ENCODE measurements at places on chromosomes 4 and X.
A peak's percentile ranks its signal among the peaks of the same experiment; 100 is the strongest.

DNA sequence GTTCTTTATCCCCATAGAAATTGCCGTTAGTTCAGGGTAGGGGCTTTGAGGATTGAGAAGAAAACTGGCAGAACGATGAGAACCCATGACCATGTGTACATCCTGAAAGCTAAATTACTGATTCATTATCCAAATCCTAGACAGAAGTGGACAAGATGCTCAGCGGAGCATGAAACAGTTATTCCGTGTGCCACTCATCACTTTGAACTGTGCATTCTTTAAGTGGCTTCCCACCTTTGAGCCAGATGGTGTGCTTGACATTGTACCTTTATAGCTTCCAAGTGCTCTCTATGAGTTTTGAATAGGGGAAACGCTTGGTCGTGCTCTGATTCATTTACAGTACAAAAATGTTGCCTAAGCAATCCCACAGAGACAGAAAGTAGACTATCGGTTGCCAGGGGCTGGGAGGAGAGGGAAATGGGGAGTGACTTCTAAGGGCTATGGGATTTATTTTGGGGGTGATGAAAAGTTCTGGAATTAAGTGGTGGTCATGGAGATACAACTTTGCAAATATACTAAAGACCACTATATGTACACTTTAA lies 100.0 kb downstream of the DOCK11 start:
- H3K27me3 ChIP-seq: no peaks in the 10 kb centered on the region
- H3K4me1 ChIP-seq: peaks cover 6% of the 10 kb centered on the region
- no peak for DNase-seq

- H3K27me3 ChIP-seq: no peaks in the 10 kb centered on the region
- no peak overlapping the region for H3K27ac ChIP-seq
- DNase-seq: no peak
- no peaks in the 10 kb centered on the region for H3K36me3 ChIP-seq
Observed at GRCh38 chrX:121165930-121166359, 118.5 kb downstream of the GLUD2 start.

GRCh38 chrX:119647552-119648420 lies 41.6 kb upstream of the NKRF start:
- peak; percentile 50 for DNase-seq
- H3K27me3 ChIP-seq: no peaks in the 10 kb centered on the region
- no peak overlapping the region for H3K4me3 ChIP-seq
- H3K36me3 ChIP-seq: peaks cover 36% of the 10 kb centered on the region
- H3K4me1 ChIP-seq: peaks cover 36% of the 10 kb centered on the region

GRCh38 chr4:173269280-173269679 lies 64.9 kb downstream of the HMGB2 start:
- H3K4me3 ChIP-seq: no peak overlapping the region
- H3K27ac ChIP-seq: no peak overlapping the region

DNA sequence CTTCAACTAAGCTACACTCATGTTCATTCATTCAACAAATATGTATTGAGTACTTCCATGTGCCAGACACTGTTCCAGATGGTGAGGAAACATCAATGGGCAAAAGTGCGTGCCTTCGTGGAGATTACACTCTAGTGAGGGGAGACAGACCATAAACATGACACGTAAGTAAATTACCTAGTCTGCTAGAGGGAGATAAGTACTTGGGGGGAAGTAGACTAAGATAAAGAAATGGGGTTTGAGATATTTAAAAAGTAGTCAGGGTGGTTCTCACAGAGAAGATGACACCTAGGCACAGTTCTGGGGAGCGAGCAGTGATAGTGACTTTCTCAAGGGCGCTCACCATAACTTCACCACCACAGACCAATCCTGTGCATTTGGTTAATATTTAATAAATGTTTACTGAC lies 11.7 kb downstream of the JCHAIN start:
- no peaks in the 10 kb centered on the region for H3K4me1 ChIP-seq
- H3K27me3 ChIP-seq: no peaks in the 10 kb centered on the region
- no peak overlapping the region for H3K4me3 ChIP-seq
- no peak overlapping the region for H3K27ac ChIP-seq
- no peaks in the 10 kb centered on the region for H3K36me3 ChIP-seq
- DNase-seq: no peak

GRCh38 chr4:161252520-161253141 lies 911.2 kb downstream of the FSTL5 start:
- no peaks in the 10 kb centered on the region for H3K4me1 ChIP-seq
- no peak for DNase-seq
- H3K27me3 ChIP-seq: no peaks in the 10 kb centered on the region
- H3K36me3 ChIP-seq: no peaks in the 10 kb centered on the region
- H3K4me3 ChIP-seq: no peak overlapping the region

- H3K27ac ChIP-seq: no peak overlapping the region
- no peak for DNase-seq
- no peaks in the 10 kb centered on the region for H3K4me1 ChIP-seq
- H3K36me3 ChIP-seq: no peaks in the 10 kb centered on the region
- H3K27me3 ChIP-seq: peaks cover 11% of the 10 kb centered on the region
Observed at GRCh38 chr4:76078033-76078613, 3.6 kb downstream of the ART3 start.

- H3K27me3 ChIP-seq: no peaks in the 10 kb centered on the region
- H3K4me3 ChIP-seq: no peak overlapping the region
- DNase-seq: no peak
- no peaks in the 10 kb centered on the region for H3K36me3 ChIP-seq
- no peak overlapping the region for H3K27ac ChIP-seq
- no peaks in the 10 kb centered on the region for H3K4me1 ChIP-seq
Observed at GRCh38 chr4:186584912-186585311, 29.5 kb upstream of the MTNR1A start.
